ENCODE measurements at places on chromosomes 5 and 9.

DNA sequence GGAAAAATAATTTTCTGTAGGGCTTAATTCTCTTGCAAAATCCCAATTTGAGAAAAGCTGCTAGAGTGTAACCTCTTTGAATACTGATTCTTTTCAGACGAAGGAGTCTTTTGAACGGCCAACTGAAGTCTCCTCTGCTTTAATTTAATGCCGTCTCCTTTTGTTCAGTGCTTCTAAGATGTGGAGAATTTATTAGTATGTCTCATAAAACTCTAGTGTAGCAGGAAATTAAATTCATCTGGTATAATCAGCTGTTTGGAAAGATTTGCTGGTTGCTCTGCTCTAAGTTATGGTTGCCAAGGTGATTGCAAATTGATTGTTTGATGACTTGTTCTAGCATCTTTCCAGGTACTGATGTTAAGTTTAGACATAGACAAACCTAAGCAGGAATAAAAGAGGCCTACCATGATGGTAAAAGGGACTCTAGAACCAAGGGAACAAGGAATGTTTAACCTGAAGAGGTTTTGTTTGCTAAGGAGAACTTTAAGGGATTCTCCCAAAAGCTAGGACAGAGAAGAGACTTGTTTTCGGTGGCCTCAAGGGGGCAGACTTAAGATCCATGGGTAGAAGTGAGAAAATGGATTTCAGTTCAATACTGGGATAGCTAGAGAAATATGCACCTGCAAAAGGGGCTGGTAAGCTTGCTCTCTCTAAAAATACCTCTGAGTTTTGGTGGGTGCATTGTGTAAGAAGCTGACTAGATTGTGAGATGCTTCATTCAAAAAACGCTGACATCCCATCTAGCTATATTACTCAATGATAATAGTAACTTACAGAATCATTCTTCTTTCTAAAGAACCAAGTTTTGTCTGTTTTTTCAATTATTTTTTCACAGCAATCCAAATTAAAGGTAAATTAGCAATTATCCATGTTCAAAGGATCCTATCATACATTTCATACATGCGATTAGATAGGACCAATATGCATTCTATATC lies 5.7 kb upstream of the ADRB2 start:
- DNase-seq = no peak

DNA sequence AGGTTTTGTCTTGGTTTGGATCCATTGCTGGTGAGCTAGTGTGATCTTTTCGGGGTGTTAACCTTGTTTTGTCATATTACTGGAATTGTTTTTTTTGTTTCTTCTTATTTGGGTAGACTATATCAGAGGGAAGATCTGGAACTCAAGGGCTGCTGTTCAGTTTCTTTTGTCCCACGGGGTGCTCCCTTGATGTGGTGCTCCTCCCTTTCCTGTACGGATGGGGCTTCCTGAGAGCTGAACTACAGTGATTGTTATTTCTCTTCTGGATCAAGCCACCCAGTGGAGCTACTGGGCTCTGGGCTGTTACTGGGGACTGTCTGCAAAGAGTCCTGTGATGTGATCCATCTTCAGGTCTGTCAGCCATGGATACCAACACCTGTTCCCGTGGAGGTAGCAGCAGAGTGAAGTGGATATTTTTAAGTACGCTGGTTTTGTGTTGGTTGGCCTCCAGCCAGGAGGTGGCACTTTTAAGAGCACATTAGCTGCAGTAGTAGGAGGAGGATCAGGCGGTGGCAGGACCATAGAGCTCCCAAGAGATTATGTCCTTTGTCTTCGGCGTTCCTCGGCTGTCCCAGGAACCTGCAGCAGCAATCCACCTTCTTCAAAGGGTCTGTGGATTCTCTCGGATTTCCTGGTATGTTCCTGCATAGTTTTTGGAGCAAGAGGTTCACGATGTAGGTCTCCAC lies 27.2 kb downstream of the SCAMP1 start:
- no peak for DNase-seq

GRCh38 chr9:22279636-22280035 lies 167.0 kb upstream of the DMRTA1 start:
- no peak for DNase-seq

- no peak for DNase-seq
Measured at GRCh38 chr5:79518718-79519117, 4.8 kb upstream of the HOMER1 start.

DNA sequence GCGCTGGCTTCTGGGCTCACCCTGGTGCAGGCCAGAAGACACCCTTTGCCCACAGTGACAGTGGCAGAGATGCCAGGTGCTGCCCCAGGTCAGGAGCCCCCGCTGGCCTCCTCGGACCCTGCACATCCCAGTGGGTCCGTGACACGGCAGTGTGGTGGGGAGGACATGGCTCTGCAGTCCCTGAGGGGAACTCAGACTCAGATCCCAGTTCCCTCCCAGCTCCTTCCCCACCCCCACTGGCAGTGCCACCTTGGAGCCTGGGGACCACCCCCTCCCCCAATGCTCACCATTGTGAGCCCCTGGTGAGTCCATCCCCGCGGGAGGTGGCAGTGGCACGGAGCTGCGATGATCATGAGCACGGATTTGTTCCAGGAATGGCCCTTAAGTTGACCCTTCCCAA lies 562 bp upstream of the CCDC187 start:
- no peak for DNase-seq
